ENCODE measurements at places on chromosomes 7 and 10.

- no peak for DNase-seq
Measured at GRCh38 chr10:29486433-29486832, 148.3 kb downstream of the SVIL start.

DNA sequence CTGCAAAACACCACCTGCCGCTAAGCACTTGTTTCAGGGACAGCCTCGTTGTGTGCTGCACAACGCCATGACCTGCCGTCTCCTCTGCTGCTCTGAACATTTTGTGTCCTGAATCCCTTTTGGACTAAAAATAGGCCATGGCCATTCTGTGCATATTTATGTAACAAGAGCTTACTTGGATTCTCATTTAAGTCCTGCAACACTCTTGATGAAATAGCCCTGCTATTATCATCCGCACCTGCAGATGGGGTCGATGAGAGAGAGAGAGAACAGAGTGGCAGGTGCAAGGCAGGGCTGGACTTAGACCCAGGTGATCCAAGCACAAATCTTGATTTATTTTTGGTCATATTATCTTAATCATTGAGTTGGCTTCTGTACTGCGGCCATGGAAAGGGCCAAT is 121.2 kb upstream of the PRKCQ start:
- DNase-seq: no peak

DNA sequence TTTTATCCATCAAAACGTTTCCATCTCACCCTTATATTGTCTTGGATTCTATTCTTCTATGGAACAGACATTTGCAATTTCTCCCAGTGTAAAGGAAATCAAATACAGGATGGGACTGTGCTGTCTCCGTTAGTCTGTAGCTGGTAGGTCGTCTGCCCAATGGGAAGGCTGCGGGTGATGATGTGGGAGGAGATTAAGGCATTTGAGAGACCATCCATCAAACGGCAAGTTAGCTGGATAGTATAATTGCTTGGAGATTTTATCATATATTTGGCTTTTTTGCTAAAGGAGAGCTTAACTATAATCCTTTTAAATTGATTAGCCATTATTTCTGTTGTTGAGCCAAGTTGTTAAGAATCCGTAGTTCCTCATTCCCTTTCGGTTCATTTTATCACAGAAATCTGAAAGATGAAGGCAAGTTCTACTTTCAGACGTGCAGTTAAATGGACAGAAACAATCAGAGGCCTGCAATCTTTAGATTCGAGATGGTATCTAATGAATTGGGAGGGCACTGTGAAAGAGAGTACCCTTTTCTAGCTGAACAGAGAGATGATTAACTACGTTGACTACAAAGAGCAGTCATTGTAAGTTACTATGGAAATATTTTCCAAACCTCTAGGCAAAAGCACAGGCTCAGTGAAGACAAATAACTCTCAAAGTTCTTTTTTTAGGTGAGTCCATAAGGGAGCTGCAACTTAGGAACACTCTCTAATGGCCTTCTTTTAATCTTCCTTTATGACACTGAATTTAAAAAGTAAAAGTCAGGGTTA is 253.3 kb upstream of the KIAA1217 start:
- DNase-seq: no peak

DNA sequence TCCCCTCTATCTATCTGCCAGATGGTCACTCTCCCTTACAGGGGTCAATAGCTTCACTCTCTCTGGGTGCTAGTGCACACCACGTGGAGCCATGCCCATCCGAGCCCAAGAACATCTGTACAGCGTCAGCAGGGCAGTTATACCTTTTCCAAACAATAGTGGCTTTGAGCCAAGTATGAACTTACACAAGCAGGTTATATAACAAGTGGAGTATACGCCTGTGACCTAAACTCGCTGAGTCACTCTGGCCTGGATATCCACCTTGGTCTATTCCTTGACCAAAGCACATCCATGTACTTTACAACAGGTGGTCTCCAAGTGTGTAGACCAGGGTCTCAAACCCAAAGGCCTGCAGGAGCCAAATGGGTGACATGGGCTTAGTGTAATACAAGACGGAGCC is 20.3 kb downstream of the PLAC9 start:
- DNase-seq: no peak

- DNase-seq: no peak
Measured at GRCh38 chr7:22702516-22702915, 24.5 kb upstream of the IL6 start.

DNA sequence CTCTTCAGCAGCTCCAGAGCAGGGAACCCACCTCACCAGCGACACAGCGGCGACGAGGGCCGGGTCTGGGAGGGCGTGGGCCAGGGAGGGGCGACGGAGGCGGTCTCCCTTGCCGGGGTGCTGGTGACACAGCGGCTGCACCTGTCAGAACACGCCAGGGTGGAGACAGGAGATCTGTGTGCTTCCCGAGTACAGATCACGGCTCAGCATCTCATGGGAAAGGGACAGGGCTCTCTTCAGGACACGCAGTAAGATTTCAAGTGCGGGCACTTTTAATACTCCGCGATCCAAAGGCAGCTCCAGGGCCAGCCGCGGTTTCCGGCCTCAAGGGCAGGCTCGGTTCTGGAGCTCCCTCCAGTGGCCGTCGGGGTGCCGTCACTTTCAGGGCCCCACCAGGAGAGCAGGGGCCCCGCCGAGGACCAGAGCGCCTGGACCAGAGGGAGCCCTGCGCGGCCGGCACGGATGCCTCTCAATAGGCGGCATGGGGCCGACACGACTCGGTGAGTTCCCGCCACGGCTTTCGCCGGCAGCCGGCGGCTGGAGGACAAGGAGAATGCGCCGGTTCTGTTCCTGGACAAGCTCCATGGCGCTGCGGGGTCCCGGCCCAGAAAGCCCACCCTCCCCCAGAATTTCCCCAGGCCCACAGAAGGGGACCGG is 21.4 kb downstream of the GPR146 start:
- DNase-seq: peak; percentile 91

DNA sequence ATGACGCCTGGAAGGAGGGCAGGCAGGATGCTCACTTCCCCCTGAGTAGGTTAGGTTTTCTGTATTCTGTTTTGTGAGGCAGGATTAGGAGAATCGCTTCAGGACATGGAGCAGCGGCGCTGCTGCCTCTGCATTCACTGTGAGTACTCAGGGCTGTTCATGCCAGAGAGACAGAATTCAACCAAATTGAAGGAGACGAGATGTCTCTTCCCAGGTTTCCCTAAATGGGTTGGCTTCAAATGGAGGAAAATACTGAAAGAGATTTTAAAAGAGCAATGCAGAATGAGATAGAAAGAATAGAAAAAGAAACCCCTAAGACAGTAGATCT is 21.9 kb upstream of the CNPY1 start:
- DNase-seq: no peak
